ENCODE measurements at places on chromosomes 7 and 10. TPM values are rescaled to one million over a fixed set of nuclear protein-coding genes. Genes with fewer than 3 reads are reported as not detected.

Gene GPR85
- 0.20 TPM for total RNA-seq

Gene RBP3
- total RNA-seq, result not detected

Gene LOXL4
- total RNA-seq, result 0.87 TPM

Gene SDK1
- 0.79 TPM for total RNA-seq

Gene BLVRA
- total RNA-seq, result 20.0 TPM

Gene TCAF2
- 3.0 TPM for total RNA-seq

Gene MBL2
- not detected for total RNA-seq

Gene HECTD2
- total RNA-seq, result 6.0 TPM

Gene PCLO
- 0.87 TPM for total RNA-seq

Gene LRRC61
- 5.8 TPM for total RNA-seq

Gene VGF
- not detected for total RNA-seq

Gene HELLS
- total RNA-seq, result 14.8 TPM

Gene RTKN2
- total RNA-seq, result under 0.01 TPM

Gene OR13A1
- not detected for total RNA-seq

Gene NPFFR1
- total RNA-seq, result not detected

Gene RARRES2
- 2.8 TPM for total RNA-seq

Gene MSANTD7
- total RNA-seq, result 11.6 TPM

Gene CUBN
- total RNA-seq, result 4.2 TPM

Gene ITIH2
- total RNA-seq, result not detected
